ENCODE measurements at places on chromosomes 16 and 17. TPM values are rescaled to one million over a fixed set of nuclear protein-coding genes. Genes with fewer than 3 reads are reported as not detected.

Gene MYL11
- total RNA-seq = not detected

GRCh38 chr16:58264961-58265479 is 29.8 kb downstream of the PRSS54 start:
- no peak for DNase-seq

- DNase-seq = peak; percentile 30
Observed at GRCh38 chr17:59105852-59106462, 723 bp downstream of the TRIM37 start.

DNA sequence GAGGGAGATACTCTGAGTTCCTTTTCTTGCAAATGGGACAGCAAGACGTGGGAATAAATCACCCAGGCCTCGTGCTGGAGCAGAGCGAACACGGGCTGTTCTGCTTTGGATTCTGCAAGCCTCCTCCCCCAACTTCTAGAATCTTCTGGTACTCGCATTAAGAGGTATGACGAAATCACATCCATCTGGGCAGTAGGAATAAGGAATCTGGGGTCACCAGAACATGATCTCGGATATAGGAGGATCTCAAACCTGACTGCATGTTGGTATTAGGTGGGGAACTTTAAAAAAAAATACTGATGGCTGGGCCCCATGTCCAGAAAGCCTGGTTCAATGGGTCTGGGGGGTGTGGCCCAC is 49.8 kb upstream of the USP7 start:
- no peak for DNase-seq
